ENCODE measurements at places on chromosomes 1 and 21.

GRCh38 chr1:13699510-13699909, 478 bp upstream of the PRDM2 start:
- peak; percentile 27 for DNase-seq

DNA sequence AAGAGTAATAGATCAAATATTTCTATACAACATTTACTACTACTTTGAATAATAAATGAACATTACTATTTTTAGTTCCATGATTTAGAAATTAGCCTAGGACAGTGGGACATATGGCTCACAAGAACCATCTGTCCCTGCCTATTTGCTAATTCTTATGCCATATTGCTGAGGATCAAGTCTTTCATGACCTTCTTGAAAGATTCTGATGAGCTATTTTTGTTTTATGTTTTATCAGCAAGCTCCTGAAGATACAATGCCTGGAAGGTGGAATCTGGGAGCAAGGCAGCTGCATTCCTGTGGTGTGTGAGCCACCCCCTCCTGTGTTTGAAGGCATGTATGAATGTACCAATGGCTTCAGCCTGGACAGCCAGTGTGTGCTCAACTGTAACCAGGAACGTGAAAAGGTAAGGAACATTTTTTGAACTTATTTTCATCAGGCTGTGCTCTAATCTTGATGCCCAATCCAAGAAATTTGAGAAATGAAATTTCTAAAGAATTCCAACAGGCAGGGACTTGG, 326.7 kb downstream of the PAPPA2 start:
- no peak for DNase-seq

DNA sequence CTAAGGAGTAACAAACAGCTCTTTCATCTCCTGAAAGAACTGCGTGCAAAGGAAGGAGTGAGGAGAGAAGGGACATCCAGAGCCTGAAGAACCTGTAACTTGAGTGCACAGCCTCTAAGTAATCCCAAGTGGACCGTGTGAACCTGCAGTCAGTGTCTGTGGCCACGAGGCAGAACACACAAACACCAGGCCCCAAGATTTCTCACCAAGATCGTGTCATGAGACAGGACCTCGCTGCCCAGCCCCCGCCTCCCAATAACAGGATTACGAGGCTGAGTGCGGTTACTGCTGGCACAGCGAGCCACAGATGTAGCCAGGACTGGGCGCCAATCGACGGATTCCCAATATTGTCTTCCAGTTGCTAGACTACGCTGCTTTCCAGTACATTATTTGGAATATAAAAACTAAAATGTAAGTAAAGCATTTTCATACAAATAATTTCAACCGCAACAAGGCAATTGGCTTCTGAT, 101.3 kb upstream of the SLC25A33 start:
- no peak for DNase-seq

DNA sequence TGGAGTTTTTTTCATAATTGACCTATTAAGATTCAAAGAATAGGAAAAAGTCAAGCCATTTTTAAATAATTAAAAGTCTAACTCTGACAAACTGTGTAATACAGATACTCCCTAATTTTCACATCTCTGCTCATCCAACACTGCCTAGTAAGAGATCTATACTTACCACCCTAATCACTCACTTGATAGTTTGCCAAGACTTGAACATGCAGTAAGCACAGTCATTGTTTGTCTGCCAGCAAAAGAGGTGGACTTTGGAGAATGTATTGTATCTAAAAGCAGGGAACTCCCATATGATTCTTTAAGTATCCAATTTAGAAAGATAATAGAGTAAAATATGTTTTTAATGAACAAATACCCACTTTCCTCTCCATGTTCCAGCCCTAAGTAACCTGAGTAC, 15.5 kb downstream of the TMEM59 start:
- DNase-seq = no peak

GRCh38 chr1:53476579-53476978, 17.4 kb downstream of the DMRTB1 start:
- DNase-seq = no peak

DNA sequence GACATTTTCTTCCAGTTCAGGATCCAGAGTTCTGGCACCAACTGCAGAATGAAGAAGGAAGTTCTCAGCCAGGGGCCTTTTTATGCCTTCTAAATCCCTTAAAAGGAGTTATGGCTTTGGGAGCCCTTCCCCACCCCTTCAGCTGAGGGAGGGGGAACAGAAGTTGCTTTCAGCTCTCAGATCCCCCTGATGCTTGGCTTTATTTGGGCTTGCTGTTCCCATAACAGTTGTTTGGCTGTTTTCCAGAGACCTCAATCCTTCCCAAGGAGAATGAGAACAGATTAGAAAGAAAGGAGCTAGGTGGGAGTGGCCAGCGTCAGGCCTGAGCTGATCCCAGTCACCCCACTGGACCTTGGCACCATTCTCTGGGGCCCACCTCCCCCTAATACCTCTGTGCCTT, at the start of gene RPE65:
Gene RPE65 (minus strand): TSS at position 54 of the 400 bp plus-strand sequence. CDS start 49 bp downstream, at position 5.
- no peak for DNase-seq

GRCh38 chr1:78283691-78284090, 207.1 kb upstream of the PTGFR start:
- DNase-seq = no peak

GRCh38 chr21:41289431-41289830, 27.2 kb upstream of the FAM3B start:
- no peak for DNase-seq

- no peak for DNase-seq
Observed at GRCh38 chr1:31510853-31511789, 65.2 kb upstream of the TINAGL1 start.

GRCh38 chr1:203539831-203540546, 46.0 kb downstream of the OPTC start:
- DNase-seq = no peak

GRCh38 chr1:42168391-42168670, 3.8 kb upstream of the GUCA2A start:
- DNase-seq = no peak

- DNase-seq = no peak
Observed at GRCh38 chr1:229217716-229218115, 53.2 kb upstream of the RAB4A start.

DNA sequence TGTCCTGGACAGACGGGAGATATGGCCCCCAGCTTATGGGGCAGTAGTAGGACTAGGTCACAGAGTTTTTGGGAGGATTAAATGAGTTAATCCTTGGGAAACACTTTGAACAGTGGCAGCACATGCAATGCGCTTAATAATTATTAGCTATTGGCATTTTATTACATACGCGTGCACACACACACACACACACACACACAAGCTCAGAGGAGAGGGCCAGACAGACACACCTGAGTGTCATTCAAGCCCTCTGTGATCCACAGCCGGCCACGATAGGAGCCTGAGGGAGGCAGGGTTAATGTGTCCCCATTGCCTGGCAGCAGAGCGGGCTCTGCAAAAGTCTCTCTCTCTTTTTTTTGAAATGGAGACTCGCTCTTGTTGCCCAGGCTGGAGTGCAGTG, 37.9 kb downstream of the EPHA2 start:
- no peak for DNase-seq

DNA sequence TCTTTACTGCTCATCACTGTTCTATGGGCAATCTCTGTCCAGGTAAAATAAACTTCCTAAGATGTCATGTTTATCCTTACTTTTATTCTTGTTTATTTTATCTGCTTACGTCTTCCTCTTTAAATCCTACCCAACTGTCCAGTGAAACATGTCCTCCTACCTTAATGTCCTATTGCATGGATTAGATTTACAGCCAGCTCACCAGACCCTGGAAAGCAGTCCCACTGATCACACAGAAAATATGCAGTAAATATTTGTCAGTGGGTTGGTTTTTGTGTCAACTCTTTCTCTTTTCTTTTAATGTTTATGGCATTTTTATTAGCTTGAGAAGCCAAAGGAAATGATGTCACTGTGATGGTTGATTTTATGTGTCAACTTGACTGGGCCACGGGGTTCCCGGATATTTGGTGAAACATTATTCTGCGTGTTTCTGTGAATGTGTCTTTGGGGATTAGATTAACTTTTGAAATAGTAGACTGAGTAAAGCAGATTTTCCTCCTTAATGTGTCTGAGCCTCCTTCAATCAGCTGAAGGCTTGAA, 258.3 kb downstream of the SRGAP2C start:
- DNase-seq = no peak

DNA sequence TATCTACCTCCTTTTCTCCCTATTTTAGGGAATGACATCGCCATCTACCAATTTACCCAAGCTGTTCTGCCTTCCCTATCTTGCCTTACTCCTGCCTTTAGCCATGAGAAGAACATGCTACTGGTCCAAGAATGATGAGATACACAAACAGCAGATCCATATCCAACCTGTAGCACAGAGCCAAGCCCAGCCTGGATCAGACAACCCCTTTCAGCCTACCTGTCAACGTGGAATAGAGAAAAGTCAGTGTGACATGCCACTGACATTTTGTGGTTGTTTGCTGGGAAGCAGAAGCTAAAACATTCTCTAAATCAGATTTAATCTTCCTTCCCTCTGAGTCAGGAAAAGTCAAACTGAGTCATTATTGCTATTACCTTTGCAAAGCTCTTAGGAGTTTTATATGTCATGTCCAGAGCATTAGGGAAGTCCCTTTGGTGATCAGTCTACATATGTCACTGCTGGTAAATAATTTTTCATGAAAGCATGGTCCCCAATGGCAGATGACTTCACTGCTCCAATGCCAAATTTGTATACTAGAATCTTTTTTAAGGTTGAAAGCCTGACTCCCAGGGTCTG, 143.1 kb downstream of the TPR start:
- DNase-seq = no peak

GRCh38 chr1:180117764-180118116, 36.9 kb upstream of the QSOX1 start:
- DNase-seq = no peak

DNA sequence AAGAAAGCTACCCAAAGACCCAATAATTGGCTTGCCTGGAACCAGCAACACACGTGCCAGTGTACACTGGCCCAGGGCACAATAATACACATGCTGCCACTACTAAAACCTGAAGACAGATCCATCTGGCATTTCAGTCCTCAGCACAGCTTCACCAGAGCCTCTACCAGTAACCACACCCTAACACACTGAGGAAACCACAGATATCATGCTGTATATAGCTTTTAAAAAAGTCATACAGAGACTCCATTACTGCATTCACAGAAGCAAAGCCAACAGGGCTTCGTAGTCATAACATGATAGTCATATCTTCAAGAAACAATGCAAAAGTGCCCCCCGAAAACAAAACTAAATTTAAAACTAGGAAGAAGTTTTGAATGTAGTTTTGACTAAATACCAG, 40.6 kb upstream of the NEGR1 start:
- no peak for DNase-seq

GRCh38 chr1:44240802-44241671, 27.8 kb downstream of the DMAP1 start:
- no peak for DNase-seq

GRCh38 chr1:203558064-203558760, 64.3 kb downstream of the OPTC start:
- no peak for DNase-seq

DNA sequence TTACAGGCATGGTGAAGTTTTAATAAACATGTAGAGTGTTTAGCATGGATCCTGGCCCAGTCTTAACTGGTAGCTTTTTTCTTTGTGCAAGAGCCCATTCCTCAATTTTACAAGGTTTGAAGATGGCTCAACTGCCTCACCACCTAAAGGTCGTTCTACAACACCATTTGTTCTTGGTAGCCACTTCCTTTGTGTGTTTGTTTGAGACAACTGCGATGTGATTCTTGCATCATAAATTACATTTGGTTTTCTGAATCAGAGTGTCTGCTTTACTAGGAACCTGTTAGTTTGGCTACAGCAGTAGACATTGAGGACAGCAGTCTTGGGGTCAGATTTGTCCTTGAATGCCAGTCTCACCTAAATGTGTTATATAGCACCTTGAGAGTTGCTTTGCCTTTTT, 3.3 kb downstream of the PLEKHM2 start:
- DNase-seq = no peak

GRCh38 chr1:76343356-76343755, 268.8 kb downstream of the ST6GALNAC3 start:
- DNase-seq = no peak

DNA sequence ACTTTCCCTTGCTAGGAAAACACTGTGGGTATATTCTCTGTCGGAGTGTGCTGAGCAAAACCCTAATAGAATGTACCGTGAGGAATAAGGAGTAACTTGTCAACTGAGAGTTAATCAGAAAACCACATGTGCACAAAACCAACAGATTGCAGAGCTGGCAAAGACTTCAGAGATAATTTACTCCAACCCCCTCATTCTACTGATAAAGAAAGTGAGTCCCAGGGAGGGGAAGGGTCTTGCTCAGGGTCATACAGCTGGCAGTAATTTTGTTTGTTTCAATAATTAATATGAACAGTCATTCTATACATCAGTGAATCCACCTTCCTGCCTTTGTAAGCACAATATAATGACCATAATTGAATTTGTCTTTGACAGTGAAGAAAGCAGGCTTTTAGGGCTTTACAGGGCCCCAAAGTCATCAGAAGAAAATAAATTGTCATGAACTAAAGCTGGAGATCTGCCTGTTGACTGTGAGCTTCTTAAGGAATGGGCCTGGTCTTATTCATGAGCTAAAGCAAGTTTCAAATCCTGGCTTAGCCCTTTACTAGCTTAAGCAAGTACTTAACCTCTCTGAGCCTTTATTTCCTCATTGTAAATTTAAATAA, 67.2 kb upstream of the HOOK1 start:
- no peak for DNase-seq

- DNase-seq = no peak
Observed at GRCh38 chr1:244817415-244817894, 18.0 kb upstream of the COX20 start.

DNA sequence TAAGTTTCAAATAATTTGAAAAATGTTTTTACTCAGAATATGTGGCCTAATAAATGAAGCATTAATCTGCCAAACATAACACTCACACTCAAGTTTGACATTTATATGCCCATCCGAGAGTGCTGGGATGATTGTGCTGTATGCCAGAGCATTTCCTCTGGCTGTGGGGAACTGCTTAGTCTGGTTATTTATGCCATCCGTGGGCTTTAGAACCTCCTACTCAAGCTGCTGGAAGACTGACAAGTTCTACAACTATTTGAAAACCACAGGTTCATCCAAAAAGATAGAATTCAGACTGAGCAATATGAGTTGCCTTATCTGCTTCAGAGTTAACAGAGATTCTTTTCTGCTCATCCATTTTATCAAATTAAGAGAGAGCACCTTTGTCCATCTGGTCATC, 25.9 kb downstream of the PCNX2 start:
- no peak for DNase-seq

GRCh38 chr21:36388835-36389234, 3.6 kb downstream of the CHAF1B start:
- no peak for DNase-seq

DNA sequence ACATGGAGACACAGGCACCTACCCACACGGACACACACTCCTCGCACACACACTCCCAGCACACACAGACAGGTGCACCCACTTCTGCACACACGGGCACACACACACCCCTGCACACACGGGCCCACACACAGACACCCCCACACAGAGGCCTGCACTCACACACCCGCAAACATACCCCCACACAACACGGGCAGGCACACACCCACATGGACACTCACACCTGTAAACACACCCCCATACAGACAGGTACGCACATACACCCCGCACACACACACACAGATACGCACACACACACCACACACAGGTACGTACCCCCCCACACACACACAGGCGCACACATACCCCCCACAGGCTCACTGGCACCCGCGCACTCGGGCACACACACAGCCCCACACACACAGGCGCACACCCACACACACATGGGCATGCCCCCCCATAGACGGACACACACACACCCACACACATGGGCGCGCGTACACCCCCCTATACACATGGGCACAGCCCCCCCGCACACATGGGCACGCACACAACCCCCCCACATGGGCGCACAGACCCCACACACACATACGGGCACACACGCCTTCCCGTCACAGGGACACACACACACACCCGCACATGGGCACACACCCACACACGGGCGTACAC, 6.1 kb downstream of the ATAD3A start:
- no peak for DNase-seq

Measured in GM13976 (cell line).